ENCODE measurements at places on chromosomes 13 and 19.
A peak's percentile ranks its signal among the peaks of the same experiment; 100 is the strongest.

DNA sequence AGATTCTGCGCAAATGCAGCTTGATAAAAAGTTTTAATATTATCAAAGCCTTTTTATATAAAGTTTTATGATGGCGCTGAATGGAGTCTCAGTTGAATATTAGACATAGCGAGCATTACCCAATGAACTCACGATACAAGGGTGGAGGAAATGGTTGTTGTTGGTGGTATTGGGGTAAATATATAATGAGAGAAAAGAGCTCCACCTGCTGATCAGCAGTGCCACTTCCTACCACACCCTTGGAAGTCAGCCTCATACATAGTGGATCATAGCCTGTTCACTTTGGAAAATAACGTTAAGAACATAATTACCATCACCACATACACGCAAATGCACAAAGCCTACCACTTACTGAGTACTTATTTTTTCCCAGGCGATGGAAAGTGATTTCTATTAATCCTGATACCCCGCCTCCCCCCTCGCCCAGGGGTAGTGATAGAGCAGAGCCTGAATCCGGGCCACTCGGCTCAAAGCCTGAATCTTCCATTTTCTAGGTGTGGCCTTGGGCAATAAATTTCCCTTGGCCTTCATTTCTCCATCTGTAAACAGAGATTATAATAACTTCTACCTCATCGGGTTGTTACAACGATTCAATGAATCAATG is 358.3 kb downstream of the KLF5 start:
- DNase-seq: no peak

- no peak for DNase-seq
Observed at GRCh38 chr19:8163759-8164158, 14.4 kb upstream of the FBN3 start.

DNA sequence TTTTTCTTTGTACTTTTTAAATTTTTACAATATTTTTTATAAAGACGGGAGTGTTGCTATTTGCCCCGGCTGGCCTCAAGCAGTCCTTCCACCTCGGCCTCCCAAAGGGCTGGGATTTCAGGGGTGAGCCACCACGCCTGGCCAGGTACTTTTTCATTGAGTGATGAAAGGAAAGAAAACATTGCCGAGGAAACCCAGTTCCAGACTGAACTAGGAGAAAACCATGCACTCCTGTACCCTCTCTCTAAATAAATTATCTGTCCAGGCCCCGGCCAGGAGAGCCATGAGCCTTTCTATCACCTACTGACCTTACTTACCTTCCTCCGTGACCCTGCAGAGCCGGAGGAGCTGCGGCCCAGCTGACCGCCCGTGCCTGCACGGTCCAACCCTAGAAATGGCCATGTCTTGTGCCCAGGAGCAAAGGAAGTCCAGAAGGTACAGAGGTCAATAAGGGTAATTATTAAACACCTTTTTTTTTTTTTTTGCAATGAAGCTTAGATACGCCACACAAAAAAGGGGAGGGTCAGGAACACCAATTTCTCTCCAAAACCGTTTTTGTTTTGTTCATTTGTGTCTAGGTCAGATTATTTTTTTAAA is at the start of gene SLC7A9:
TSS of gene SLC7A9 (minus strand) at position 399 of the 597 bp plus-strand sequence. CDS start 1,233 bp downstream, outside the sequence.
- DNase-seq: no peak

GRCh38 chr19:18220632-18221275 is 5.5 kb downstream of the PDE4C start:
- DNase-seq: no peak

DNA sequence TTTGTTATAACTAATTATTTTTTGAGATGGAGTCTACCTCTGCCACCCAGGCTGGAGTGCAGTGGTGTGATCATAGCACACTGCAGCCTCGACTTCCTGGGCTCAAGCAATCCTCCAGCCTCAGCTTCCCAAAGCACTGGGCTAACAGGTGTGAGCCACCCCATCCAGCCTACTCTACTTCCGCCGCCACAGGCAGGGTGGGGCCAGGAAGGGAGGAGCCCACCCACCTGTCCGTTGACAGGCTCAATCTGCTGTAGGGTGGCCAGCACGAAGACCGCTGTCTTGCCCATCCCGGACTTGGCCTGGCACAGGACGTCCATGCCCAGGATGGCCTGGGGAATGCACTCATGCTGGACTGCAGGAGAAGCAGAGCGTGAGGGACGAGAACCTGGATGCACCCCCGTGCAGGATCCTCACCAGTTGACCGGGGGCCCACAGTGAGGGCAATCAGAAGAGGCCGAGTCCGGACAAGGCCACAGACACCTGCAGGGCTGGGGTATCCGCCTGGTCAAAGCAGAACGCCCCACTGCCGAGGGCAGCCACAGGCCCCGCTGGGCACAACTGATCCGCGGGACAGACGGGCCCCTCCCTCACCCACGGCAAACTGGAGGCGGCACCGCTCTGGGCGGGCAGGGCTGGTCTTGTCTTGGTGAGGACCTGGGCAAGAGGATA is 6.7 kb downstream of the DDX39A start:
- no peak for DNase-seq

DNA sequence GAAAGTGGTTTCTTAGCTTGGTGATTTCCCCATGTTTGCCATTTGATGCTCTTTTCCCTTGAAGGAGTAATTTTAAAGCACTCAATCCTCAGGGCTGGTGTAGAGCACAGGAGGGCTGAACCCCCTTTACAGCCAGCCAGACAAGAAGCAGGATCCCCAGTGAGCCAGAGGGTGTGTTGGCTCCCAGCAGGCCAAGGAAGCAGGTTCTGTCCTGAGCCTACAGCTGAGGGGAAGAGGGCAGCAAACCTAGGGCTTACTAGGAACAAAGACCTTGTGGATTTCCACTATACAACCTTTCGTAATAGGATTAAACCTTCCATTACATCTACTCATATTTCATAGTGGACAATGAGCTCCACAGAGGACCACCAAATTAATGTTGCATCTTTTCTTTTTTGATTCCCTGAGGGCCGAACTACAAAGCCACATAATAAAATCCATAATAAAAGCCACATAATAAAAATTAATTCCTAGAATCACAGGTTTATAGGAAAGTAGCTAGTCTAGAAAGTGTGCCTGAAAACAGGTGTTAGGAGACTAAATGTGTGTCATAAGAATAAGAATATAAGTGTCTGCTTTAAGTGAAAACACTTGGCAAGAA is 300.2 kb downstream of the DCLK1 start:
- no peak for DNase-seq

DNA sequence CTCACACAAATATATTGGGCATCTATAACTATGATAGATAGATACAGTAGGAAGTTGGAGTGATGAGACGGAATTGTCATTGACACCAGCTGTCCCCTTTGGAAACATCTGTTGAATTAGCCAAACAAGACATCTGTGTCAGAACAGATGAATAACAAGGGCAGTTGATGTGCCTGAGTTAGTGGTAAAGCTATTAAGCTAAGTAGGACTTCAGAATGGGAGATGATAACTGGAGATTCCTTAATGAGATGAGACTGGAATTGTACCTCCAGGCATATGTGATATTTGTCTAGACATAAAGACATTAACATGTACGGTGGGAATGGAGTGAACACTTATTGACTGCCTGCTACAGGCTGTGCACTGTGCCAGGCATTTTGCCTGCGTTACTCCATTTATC is 78.7 kb downstream of the MBNL2 start:
- DNase-seq: no peak

DNA sequence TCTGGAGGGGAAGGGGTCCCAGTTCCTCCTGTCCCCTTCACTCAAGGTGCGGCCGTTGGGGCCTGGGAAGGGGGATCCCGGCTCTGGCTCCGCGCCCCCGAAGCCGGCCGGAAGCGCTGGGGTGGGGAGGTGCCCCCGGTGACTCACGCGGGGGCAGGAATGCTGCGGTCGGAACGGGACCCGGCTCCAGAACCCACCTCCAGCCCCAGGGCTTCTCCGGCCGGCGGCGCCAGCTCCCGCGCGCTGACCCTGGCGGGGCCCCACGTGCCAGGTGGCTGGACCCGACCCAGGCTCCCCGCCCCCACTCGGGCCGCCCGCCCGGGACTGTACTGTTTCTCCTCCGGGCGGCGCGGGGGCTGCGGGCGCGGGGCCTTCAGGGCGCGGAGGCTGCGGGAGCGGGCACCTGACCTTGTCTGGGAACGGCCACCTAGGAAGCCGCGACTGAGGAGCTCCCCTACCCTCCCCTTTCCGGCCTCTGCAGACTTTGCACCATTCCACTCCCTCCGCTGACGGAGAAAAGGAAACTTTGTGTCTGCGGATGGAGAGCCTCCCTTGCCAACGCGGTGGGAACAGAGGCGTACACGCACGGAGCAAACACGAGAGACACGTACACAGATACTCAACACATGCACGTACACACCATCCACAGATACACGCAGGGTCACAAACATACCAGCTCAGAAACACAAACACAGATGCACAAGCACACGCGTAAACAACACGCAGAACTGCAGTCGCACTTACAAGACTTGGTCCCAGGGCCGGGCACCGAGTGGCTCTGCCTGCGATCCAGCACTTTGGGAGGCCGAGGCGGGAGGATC is 7.2 kb downstream of the AXL start:
- DNase-seq: no peak

GRCh38 chr13:101846701-101847100 is 394.2 kb downstream of the ITGBL1 start:
- no peak for DNase-seq

- no peak for DNase-seq
Observed at GRCh38 chr13:110640591-110641029, 25.3 kb downstream of the NAXD start.

DNA sequence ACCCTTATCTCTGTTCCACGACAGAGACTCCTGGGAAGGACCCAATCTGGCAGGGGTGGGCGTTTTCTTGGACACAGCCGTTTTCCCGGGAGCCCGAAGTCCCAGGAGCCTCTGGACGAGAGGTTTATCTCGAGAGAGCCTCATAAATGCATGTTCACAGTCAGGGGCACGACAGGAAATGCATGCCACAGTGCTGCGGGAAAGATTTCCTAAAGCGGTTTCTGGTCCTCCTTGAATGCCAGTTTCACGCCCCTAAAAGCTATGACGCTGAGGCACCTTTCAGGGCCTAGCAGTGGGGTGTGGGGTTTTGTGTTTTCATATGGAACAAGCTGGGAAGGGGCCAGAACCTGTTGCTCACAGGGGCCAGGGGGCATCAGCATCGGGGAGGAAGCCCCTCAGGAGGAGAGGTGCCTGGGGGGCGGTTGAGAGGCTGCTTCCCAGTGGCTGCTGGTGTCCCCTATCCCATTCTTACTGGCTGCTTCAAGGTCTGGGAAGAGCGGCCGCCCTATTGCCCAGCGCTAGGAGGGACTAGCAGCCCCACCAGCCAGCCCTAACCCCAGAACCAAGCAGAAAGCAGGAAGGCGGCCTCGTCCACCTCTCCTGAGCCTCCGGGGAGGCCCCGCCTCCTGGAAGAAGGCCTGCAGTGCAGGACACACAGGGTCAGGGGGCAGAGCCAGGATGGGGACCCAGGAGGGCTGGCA is 157.0 kb downstream of the KDM4B start:
- DNase-seq: no peak

- no peak for DNase-seq
Observed at GRCh38 chr13:113552786-113553434, 31.6 kb upstream of the TFDP1 start.

- DNase-seq: no peak
Observed at GRCh38 chr13:108609353-108609752, 20.1 kb upstream of the MYO16 start.

DNA sequence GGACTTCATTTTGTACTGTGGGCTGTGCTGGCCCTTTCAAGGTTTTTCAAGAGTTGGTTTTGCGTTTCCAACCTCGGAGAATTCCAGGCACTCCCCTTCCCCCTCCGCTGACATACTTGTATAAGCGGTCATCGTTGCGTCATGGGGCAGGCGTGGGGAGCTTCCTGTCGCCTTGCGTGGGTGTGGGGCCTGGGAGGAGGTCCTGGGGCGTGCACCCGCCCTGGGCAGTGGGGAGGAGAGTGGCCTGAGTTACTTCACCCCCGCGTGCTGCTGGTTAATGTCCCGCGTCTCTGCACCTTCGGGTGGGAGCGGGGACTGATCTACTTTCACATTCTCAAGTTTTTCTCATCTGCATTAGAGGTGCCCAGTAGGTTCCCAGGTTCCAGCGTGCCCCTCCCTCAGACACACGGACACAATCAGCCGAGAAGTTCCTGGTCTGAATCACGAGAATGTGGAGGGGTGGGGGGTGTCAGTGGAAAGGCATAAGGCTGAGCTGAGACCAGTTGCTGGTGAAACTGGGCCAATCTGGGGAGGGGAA is 4.1 kb downstream of the IER2 start:
- DNase-seq: peak; percentile 38

- no peak for DNase-seq
Observed at GRCh38 chr19:46975925-46976782, 43.5 kb upstream of the NPAS1 start.

GRCh38 chr13:42602906-42603305 is 29.0 kb downstream of the TNFSF11 start:
- DNase-seq: no peak

- no peak for DNase-seq
Observed at GRCh38 chr19:32336259-32337083, 8.9 kb upstream of the ZNF507 start.

DNA sequence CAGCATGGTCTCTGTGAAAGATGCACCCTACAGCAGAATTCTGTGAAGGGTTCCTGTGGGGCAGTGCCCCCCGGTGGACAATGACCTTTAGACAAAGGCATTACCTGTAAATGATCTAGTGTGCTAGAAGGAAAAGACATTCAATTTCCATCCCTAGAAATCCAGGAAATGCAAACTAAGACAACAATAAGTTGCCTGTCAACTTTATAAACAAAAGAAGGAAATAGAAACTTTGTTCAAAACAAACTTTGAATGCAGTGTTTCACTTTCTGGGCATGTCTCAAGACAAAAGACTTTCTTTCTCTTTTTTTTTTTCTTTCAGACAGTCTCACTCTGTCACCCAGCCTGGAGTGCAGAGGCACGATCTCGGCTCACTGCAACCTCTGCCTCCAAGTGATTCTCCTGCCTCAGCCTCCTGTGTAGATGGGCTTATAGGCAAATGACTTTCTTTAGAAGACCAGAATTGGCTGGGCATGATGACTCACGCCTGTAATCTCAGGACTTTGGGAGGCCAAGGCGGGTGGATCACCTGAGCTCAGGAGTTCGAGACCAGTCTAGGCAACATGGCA is 15.5 kb downstream of the TEX101 start:
- no peak for DNase-seq

DNA sequence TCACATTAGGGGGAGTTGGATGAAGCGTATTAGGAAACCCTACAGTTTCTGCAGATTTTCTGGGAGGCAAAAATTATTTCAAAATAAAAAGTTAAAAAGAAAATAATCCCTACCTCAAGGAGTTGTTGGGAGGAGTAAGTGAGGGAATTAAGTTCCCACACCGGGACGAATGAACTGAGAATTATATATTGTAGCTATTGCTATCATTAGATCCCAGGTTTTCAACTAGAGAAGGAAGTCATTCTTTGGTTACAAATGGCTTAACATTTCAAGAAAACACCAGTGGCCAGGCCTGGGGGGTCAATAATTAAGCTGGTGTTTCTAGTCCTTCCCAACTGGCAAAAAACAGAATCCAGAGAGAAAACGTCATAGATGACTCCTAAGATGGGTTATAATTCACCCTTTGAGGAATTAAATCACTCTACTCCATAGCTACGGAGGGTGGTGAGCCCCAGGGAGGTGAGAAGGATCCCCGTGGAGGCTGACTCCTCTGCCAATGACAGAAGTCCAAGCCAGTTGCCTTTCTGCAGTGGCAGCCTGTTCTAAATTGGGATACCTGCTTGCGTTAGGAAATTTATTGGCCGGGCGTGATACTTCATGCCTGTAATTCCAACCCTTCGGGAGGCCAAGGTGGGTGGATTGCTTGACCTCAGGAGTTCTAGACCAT is 1.2 kb upstream of the MYDGF start:
- no peak for DNase-seq

Measured in activated CD4-positive, CD25-positive, alpha-beta regulatory T cell (primary cell).